Hindlimb muscle (tissue), 1 donor: ENCODE measurements at places on chromosomes 7 and 10. TPM values are rescaled to one million over a fixed set of nuclear protein-coding genes. Genes with fewer than 3 reads are reported as not detected.

The CYTH3 gene
- 43.3 TPM for polyA plus RNA-seq

The VAX1 gene
- polyA plus RNA-seq, result not detected

The GCK gene
- 7.1 TPM for polyA plus RNA-seq

The WEE2 gene
- polyA plus RNA-seq, result 0.22 TPM

The GLI3 gene
- 13.6 TPM for polyA plus RNA-seq

The CALCR gene
- polyA plus RNA-seq, result 11.0 TPM

The ELFN1 gene
- 6.7 TPM for polyA plus RNA-seq

The TAS2R5 gene
- 2.5 TPM for polyA plus RNA-seq

The CPN1 gene
- polyA plus RNA-seq, result not detected

DNA sequence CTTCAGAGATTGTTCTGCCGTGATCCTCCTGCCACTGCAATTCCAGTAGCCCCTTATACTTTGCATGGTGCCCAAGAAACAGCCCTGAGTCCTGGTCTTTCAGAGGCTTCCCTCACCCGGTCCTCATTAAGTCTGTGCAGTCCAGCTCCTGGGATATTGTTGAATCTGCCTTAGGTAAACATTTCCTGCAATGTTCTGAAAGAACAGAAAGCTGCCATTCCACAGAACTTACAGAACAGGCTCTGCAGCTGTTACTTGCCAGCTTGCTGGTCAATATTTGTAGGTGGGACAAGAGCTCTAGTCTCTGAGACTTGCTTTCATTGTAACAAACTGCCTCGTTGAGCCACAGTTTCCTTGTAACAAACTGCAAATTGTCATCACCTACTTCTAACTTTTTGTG lies 115.0 kb upstream of the KIF5B start:
- DNase-seq, result no peak

GRCh38 chr7:128839751-128840177 lies 9.6 kb downstream of the FLNC start:
- DNase-seq, result no peak

DNA sequence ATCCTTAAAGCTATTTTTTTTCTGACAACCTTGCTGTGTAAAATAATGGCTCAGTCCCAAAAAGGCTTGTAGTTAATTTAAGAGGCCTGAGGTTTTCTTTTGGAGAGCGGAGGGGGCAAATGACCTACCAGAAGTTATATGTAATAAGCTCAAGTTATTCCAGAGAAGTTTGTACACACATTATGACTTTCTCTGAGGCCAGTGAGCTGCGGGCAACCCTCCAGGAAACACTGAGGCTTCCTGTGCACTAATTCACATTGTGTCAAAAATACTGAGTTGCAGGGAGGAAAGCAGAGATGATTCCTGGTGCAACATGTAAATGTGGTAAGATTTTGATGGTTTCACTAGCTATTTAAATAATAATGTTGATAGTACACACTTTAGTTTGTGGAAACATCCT lies 188.6 kb downstream of the DIP2C start:
- DNase-seq, result no peak

DNA sequence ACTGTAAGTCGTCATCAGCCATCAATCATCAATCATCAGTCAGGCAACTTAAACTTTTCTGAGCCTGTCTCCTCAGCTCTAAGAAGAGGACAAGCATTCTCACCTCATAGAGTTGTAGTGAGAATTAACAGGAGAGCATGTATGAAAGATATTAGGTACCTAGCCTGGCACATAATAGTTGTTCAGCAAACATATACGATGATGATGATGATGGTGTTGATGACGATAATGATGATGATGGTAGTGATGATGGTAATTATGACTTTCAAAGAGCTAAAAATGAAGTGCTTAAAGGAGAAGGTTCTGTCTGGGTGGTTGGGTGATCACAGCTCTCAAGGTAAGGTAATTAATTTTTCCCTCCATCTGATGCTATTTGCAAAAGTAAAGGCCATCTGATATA lies 55.1 kb upstream of the ADRB1 start:
- no peak for DNase-seq

GRCh38 chr10:50275650-50276235 lies 24.4 kb upstream of the ASAH2 start:
- no peak for DNase-seq

DNA sequence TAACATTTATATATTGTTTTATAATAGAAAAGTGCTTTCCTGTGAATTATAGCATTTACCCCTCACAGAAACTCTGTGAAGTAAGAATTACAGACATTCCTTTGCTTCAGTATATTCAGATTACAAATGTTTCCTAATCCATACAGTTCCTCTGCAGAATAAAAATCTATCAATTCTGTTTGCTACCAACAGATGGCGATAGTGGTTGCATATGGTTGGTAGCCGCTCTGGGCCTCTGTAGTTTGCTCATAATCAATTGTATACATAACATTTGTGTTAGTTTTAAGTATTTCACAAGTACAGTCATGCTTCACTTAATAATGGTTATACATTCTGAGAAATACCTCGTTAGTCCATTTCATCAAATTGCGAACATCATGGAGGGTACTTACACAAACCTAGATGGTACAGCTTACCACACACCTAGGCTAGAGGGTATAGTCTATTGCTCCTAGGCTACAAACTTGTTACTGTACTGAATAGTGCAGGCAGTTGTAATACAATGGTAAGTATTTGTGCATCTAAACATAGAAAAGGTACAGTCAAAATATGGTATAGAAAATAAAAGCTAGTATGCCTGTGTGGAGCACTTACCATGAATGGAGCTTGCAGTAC lies 94.4 kb upstream of the STEAP4 start:
- DNase-seq, result no peak

DNA sequence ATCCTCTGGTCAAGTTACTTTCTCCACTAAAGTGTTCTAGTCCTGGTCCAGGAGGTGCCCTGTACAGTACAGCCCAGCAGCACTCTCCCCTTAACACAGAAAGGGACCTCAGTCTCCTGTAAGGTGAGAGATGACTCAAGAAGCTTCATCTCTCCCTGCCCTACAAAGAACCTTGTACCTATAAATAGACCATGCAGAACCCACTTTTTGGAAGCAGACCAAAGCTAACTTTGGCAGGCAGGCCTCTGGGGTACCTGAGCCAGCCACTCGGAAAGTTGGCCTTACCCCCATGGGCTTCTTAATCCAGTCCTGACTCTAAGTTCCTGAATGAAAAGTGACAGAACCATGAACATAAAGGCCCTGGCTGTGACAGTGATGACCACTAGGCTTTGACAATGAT lies 454.8 kb downstream of the KCNMA1 start:
- DNase-seq, result no peak

DNA sequence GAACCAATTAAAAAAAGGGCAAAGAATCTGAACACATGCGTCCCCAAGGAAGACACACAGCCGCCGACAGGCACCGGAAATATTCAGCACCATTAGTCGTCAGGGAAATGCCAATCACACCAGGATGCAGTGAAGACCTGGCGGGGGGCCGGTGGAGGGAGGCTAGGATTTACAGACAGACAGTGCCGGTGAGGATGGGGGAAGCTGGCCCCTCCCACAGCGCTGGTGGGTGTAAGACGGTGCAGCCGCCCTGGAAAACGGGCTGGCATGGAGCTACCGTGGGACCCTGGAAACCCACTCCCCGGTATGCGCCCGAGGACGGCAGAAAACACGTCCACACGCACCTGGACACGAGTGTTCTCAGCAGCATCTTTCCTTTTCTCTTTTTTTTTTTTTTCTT lies 4.8 kb upstream of the ADAP1 start:
- no peak for DNase-seq

GRCh38 chr7:25522727-25523126 lies 294.4 kb upstream of the NPVF start:
- DNase-seq, result no peak

DNA sequence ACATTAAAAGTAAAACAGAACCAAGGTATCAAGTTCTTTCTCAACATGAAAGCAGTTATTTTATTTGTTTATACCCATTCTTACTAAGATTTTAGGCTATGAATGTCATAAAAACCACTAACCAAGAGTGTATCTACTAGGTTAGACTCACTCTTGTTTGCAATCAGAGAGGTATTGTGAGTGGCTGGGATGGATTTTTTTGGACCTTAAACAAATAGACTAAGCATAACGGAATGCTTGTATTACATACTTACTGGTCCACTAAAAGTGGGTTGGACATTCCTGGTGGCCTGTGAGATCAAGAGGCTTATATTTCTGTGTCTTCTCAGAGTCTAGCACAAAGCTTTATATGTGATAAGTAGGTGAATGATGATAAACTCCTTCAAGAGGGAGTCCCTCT lies 32.6 kb upstream of the CBLL1 start:
- no peak for DNase-seq

DNA sequence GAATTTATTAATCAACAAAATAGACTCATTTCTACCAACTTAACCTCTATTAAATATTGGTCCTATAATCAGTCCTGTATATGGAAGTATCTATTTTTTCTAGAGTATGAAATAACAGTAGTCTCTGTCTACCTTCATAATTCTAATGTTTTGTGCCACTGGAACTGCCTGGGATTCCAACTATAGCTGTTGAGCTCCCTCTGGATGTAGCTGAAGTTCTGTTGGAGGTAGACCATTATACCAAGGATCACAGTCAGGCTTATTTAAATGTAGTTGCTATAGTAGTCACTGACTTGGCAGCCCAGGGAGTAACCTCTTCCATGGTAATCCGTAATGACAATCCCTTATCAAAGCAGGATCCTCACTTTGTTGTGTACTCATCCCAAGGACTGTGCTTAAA lies 48.5 kb upstream of the PHYHIPL start:
- DNase-seq, result no peak

DNA sequence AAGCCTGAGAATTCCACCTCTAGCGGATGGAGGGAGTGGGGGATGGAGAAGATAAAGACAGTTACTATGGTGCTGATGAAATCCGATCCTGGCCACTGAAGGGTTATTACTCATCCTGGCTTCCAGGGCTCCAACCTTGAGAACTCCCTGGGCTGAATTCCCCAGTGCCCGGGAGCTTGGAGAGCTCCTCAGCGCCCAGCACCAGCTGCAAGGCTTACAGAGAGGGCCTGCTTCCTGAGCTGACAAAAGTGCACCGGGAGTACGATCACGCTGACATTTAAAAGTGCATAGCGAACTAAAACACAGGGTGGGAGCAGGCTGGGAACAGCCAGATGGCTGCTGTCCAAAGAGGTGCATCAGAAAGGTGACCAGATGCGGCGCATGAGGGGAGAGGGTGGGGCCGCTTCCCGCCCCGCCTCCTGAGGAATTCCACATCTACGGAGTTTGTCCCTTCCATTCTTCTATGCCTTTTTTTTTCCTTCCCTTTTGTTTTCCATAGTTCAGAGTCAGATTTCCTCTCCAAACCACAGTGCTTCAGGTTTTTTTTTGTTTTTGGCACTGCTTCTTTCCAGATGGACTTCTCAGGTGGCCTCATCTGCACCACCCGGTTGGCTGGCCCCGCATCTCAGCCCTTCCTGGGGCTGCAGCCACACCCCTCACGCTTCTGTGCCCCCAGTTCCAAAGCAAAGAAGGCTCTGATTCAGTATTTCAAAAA lies 62.4 kb upstream of the MKRN1 start:
- peak; percentile 74 for DNase-seq

GRCh38 chr10:44391981-44392380 lies 7.1 kb upstream of the CXCL12 start:
- no peak for DNase-seq

DNA sequence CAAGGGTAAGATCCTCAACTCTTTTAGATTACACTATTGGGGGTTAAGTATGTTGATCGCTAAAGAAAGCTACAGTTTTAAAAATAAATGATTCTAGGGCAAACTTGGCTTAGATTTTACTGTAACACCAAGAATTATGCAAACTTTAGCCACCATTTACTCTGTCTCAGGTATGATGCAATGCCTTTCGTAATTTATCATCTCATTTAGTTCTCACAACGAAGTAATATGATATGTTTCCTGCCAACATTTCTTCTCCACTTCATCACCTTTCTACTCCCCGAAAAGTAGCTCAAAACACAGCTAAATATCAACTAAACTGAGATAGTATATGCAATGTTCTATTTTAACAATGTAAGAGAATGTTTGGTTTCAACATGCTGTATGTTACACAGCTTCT lies 21.1 kb downstream of the FAM133B start:
- DNase-seq, result no peak

DNA sequence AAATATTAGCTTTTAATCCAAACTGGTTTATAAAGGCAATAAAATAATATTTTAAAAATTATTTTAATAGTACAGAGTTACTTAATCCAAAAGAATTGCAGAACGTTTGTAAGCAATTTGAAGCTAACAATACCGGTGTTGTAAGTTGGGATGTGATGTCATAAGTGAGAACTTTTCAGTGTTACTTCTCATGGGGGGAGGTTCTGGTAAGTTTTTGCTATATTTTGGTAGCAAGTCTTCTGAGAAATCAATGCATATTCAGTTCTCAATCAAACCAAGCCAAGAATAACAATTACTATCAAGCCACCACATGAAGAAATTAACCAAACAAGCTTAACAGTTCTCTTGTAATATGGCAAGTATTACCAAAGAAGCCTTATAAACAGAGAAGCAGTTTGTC lies 147.1 kb upstream of the ASAH2 start:
- DNase-seq, result no peak

- DNase-seq, result no peak
Observed at GRCh38 chr7:111115966-111116365, 25.0 kb downstream of the LRRN3 start.

DNA sequence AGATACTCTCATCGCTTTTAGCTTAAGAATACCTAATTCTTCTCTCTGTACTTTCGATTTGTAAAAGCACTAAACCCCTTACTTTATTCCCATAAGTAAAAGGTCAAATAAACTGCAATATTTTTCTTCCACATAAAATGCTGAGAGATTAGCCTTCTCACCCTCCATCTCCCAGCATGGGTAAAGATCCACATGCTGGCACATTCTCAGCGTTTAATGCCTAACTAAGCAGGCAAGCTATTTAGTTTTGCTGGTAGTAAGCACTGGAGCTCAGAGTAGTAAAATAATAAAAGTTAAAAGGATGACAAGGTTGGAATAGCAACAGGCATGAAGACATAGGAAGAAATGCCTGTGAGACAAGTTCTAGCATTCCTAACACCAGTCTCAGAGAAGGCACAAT lies 65.9 kb upstream of the NEBL start:
- no peak for DNase-seq

GRCh38 chr7:122412883-122413282 lies 108.3 kb upstream of the FEZF1 start:
- no peak for DNase-seq

GRCh38 chr7:89456556-89456955 lies 661.0 kb upstream of the TEX47 start:
- no peak for DNase-seq

- DNase-seq, result no peak
Observed at GRCh38 chr7:90777465-90777864, 181.3 kb downstream of the CDK14 start.

DNA sequence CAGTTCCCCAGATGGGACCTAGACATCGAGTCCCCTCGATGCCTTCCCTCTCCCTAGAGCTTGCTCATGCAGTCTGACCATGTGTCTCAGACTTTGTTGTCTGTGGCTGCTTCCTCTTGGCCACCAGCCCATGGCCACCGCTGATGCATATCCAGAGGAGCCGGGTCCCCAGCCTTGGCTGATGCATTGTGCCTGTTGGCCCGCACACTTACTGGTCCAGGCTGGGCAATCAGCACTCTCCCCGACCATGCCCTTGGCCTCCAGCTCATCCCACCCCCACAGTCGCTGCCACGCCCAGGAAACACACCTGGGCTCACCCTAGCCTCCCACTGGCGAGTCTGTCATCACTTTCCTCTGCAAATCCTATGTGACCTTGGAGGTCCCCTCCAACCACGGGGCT lies 10.1 kb downstream of the NPC1L1 start:
- DNase-seq, result no peak
